H54 (cell line): ENCODE measurements at places on chromosomes 3 and 15.

- no peak for DNase-seq
Measured at GRCh38 chr3:105851582-105851981, 17.2 kb downstream of the CBLB start.

DNA sequence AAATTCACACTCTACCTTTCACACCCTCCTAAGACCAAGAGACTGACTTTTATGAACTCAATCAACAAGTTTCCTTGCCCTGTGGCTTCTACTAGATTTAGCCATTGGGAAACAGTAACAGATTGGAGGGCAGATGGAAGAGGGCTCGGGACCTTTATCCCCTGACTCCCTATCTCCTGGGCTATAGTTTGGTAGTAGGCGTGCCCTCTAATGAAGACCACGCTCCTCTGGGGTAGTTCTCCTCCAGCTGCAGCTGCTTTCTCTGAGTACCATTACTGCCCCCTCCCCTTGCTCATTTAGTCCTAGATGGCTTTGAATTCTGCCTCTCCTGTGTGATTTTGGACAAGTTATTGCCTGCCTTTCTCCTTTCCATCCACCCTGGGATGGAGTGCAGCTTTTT lies 33.3 kb downstream of the FMN1 start:
- DNase-seq: no peak

DNA sequence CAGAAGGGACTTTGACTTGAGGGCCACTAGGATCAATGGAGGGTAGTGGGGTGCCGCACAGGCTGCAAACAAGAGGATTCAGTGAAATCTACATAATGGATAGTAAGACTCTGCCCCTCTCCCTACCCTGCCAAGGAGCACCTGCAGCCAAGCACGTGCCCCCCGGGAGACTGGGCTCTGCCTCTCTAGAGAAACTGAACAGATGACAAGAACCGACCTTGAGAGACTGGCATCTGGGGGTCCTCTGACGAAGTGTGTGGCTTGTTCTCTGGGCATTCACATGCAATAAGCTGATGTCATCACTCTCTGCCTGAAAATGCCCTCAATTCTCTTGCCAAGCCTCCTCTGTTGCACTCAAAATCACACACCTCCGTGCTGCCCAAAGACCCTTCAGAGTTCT lies 132.3 kb downstream of the FAM43A start:
- DNase-seq: no peak

DNA sequence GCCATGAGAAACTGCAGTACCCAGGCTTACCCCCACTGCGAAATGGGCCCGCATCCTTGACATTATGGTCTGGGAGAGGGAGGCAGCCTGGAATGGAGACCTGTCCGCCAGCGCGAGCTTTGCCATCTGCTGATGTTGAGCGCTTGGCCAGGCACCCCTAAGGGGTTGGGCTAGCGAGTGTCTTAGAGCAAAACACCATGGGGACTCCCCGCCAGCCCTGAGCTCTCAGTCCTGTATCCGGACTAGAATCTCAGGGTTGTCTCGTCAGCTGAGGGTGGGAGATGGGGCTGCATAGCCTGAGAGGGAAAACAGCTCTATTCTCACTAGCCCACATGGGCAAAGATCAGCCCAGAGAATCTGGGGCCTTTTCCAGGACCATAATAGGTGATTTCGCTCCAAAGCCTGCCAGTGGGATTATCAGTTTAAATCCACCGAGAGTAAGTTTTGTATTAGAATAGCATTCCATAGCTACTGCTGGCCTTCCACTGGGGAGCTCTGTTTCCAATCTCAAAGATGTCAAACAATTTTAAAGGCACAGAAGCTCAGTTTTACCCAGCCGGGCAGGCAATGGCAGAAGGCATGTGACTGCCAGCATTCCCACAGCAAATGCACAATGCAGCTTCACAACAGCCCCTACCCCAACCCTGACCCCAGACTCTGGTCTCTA lies 167.5 kb upstream of the TPM1 start:
- DNase-seq: no peak

GRCh38 chr3:69767571-69767970 lies 28.3 kb downstream of the MITF start:
- DNase-seq: no peak

GRCh38 chr3:39502838-39503145 lies 35.3 kb downstream of the MOBP start:
- no peak for DNase-seq
